ENCODE measurements at places on chromosomes 2 and 18. TPM values are rescaled to one million over a fixed set of nuclear protein-coding genes. Genes with fewer than 3 reads are reported as not detected.

The COL5A2 gene
- 0.38 TPM for total RNA-seq

DNA sequence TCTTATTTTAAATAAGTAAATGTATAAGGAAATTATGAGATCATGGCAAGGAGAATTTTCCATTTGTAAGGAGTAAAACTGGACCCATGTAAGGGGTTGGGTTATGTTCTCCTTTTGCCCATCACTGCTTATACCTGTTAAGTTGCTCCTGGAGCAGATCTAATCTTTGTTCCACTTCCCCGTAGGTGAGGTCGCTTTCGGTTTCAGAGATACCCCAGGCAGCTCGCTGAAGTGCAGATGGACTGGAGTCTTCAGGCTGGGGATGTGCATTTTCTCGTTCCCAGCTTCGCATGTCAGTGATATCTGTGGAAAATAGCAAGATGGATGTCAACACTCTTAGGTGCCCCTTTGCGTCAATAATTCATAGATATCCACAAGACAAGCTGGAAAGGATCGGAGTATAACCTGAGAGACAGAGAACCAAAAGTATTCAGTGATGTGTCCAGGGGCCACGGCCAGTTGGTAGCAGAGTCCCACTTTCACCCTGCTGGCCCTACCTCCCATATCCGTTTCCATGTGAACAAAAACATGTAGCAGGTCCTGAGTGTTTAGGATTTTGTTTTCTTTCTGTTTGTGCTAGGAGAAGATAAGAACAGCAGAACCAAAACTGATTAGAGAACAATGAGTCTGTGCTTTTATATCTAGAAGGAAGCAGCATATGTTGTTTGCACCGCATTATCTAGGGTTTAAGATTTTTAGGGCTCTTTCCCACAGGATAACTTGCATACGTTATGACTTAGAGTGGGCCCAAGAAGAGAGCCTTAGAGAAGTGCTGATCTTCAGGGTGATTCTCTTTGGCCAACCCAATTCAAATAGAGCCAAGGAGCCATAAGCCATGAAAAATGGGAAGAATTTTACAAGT, 36.0 kb downstream of the GCA start:
- no peak for DNase-seq
- H3K36me3 ChIP-seq = no peaks in the 10 kb centered on the region
- no peak overlapping the region for H3K27ac ChIP-seq
- H3K4me3 ChIP-seq = no peak overlapping the region
- H3K4me1 ChIP-seq = no peaks in the 10 kb centered on the region

DNA sequence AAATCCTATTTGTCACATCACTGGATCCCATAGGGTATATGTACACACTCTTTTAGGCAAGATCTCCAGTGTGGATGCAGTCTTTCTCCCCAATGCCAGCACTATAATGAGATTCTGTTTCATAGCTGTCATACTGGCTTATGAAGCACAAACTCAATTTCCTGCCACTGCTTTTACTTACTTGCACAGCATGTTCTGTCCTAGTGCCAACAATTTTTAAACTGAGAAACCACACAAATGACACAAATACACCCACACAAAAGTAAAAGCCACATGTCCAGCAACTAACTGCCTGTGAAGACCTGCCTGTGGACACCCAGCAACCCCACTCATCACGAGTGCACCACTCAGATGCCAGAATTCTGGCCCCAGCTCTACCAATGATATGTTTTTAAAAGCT, 29.6 kb upstream of the RNU4ATAC start:
- DNase-seq = no peak
- no peaks in the 10 kb centered on the region for H3K27me3 ChIP-seq
- no peak overlapping the region for H3K4me3 ChIP-seq
- H3K36me3 ChIP-seq = peaks cover 28% of the 10 kb centered on the region
- H3K27ac ChIP-seq = no peak overlapping the region

- H3K4me3 ChIP-seq = no peak overlapping the region
- no peaks in the 10 kb centered on the region for H3K27me3 ChIP-seq
- no peaks in the 10 kb centered on the region for H3K4me1 ChIP-seq
- H3K36me3 ChIP-seq = no peaks in the 10 kb centered on the region
Observed at GRCh38 chr18:28074076-28074475, 102.9 kb downstream of the CDH2 start.

- H3K27ac ChIP-seq = no peak overlapping the region
- H3K36me3 ChIP-seq = no peaks in the 10 kb centered on the region
- no peaks in the 10 kb centered on the region for H3K27me3 ChIP-seq
- no peak for DNase-seq
Observed at GRCh38 chr2:134224005-134224404, 29.9 kb upstream of the MGAT5 start.

The CDK15 gene
- 2.5 TPM for total RNA-seq
